ENCODE measurements at places on chromosomes 3 and 15.

DNA sequence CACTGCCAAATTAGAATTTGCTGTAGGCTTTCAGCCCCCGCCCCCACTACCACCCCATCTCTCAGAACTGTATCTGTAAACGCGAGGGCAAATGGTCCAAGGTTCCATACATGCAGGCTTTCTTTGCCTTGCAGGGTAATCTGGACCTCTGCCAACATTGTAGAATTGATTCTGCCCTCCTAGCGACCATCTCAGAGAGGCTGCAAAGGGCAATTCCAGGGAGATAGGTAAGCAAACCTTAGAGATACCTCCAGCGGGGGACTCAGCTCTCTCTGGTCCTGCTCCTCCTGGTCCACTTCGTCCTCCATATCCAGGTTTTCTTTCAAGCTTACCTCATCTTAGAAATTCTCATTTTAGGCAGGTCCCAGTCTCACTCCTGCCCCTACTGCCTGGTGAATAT is 64.4 kb downstream of the SLMAP start:
- DNase-seq: no peak

DNA sequence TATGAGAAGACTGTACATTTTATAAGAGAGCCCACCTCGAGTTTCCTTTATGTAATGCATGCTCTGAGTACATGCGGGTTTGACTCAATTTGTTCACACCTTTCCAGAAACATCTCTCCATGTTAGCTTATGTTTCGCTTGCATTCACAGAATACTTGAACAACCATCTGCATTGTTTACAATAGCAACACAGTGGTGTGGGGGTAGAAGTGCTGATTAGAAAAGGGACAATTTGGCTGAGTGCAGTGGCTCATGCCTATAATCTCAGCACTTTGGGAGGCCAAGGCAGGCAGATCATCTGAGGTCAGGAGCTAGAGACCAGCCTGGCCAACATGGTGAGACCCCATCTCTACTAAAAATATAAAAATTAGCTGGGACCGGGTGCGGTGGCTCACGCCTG is 60.9 kb downstream of the NCEH1 start:
- no peak for DNase-seq

DNA sequence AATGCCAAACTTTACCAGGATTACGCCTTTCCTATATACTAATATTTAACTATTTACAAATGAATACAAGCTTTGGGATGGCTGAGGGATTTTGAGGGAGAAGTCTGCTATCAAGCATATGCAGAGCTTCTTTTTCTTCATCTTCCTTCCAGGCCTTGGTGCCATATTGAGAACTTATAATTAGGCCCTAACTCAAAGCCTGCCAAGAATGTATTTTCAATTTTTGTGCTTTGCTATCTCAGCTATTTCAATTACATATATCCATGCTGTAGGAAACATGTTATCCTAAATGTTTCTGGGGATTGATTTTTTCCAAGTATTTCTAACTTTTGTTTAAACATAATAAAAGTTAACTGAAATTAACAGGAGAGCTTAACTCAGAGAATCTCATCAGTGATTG is 425.0 kb upstream of the GRM7 start:
- no peak for DNase-seq

DNA sequence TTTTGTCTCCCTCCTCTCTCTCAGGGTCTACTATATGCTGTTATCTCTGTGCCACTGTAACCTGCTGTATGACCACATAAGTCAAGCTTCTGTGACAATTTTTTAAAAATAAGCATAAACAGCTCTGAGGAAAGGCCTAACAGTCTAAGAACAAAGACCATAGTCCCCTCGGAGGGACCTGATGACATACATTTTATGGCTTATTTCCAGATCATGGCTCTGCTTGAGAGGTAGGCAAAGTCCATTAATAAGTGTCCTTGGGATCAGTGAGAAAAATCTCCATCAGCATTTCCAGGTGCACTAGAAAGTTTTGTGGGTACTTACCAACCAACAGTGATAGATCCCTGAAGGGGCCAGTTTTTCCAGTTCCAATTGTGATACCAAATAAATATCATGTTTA is 123.8 kb downstream of the TNIK start:
- DNase-seq: no peak

DNA sequence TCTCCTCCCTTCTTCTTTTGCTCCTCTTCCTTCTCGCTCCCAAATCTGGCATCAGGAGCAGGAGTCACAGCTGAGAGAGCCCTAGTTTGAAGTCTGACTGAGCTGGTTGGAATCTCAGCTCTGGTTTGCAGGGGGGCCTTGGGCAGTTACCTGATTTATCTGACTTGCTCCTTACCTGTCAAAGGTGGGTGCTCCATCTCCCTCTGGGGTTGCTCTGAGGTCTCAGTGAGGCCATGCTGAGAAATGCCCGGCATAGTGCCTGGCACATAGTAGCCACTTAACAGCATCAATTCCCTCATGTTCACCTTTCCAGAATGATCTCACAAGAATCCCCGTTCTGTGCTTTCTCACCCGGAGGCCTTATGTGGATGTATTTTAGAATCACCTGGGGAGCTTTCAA is 121.2 kb upstream of the CTDSPL start:
- no peak for DNase-seq

DNA sequence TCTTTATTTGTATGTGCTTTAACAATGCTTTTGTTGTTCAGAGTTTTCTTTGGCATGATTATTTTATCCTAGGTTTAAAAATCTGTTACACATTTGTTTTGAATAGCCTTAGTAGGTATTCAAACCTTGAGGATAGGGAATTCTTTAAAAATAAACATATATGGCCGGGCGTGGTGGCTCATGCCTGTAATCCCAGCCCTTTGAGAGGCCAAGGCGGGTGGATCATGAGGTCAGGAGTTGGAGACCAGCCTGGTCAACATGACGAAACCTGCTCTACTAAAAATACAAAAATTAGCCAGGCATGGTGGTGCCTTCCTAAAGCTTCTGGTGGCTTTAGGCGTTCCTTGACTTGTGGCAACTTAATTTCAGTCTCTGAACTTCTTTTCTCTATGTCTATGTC is 743.3 kb upstream of the EPHA6 start:
- DNase-seq: no peak

DNA sequence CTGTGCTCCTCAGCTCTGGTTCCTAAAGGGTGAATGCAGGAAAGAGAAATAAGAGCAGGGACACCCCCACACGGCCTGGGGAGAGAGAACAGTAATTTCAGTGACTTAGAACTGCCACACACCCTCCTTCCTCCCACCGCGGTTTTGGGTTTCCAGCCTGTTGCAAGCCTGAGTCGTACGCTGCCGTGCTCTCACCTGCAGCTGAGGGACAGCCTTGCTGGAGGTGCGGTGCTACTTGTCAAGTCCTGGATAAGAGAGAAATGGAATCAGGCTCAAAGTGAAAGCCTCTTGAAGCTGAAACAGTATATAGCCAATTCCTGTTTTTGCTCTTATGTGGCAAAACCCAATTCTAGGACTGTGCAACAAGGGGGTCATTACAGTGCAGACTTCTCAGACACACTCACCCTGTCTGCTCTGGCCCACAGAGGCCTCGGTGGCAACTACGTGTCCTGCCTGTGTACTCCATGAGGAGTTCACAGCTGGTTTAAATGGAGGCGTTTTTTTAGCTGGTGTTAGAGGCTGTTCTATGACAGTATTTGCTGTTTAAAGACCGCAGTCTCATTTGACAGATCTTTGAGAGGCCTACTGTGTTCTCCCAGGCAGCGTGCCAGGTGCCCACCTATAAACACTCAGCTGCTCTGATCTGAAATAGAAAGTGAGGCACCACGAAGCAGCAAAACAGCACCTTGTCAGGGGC is 42.9 kb downstream of the TBC1D2B start:
- no peak for DNase-seq

- DNase-seq: no peak
Measured at GRCh38 chr15:72161361-72162132, 36.0 kb downstream of the GRAMD2A start.

All from GM19239 (cell line).